ENCODE measurements at places on chromosomes 4 and X. TPM values are rescaled to one million over a fixed set of nuclear protein-coding genes. Genes with fewer than 3 reads are reported as not detected.

Gene GPR50
- total RNA-seq, result not detected

Gene GAGE13
- total RNA-seq, result not detected

Gene RS1
- total RNA-seq, result not detected

Gene TEX13C
- not detected for total RNA-seq

Gene NUP62CL
- total RNA-seq, result 0.40 TPM

Measured in thoracic aorta endothelial cell (primary cell).